Esophagus (tissue), 2 donors: ENCODE measurements at places on chromosomes 16 and 17. TPM values are rescaled to one million over a fixed set of nuclear protein-coding genes. Genes with fewer than 3 reads are reported as not detected.

GDPD1 gene
- polyA plus RNA-seq: 0.57 TPM

CNOT1 gene
- 53.7 TPM for polyA plus RNA-seq

TNK1 gene
- polyA plus RNA-seq: 6.1 TPM

JPH3 gene
- polyA plus RNA-seq: 0.19 TPM

MMP25 gene
- 2.6 TPM for polyA plus RNA-seq

GLP2R gene
- polyA plus RNA-seq: 0.18 TPM

KRTAP1-5 gene
- 0.09 TPM for polyA plus RNA-seq

ENPP7 gene
- not detected for polyA plus RNA-seq

COA3 gene
- 89.9 TPM for polyA plus RNA-seq

MRPL12 gene
- polyA plus RNA-seq: 173 TPM

ZSCAN10 gene
- polyA plus RNA-seq: not detected

GLTPD2 gene
- polyA plus RNA-seq: not detected

KCNJ2 gene
- polyA plus RNA-seq: 1.9 TPM

RNF112 gene
- polyA plus RNA-seq: 1.1 TPM

IQCK gene
- polyA plus RNA-seq: 4.5 TPM

CHRNE gene
- polyA plus RNA-seq: 0.16 TPM

EVPLL gene
- 21.5 TPM for polyA plus RNA-seq

KRTAP9-9 gene
- not detected for polyA plus RNA-seq

CNGB1 gene
- 0.04 TPM for polyA plus RNA-seq

KRTAP2-2 gene
- not detected for polyA plus RNA-seq

TSPOAP1 gene
- polyA plus RNA-seq: 14.9 TPM

C17orf58 gene
- polyA plus RNA-seq: 7.5 TPM
